NCI-H2081 treated with DMSO at 0.1 percent for 48 hours (cell line): ENCODE measurements at places on chromosomes 6 and 20.

GRCh38 chr6:105107207-105107606, 72.6 kb downstream of the POPDC3 start:
- DNase-seq = no peak

DNA sequence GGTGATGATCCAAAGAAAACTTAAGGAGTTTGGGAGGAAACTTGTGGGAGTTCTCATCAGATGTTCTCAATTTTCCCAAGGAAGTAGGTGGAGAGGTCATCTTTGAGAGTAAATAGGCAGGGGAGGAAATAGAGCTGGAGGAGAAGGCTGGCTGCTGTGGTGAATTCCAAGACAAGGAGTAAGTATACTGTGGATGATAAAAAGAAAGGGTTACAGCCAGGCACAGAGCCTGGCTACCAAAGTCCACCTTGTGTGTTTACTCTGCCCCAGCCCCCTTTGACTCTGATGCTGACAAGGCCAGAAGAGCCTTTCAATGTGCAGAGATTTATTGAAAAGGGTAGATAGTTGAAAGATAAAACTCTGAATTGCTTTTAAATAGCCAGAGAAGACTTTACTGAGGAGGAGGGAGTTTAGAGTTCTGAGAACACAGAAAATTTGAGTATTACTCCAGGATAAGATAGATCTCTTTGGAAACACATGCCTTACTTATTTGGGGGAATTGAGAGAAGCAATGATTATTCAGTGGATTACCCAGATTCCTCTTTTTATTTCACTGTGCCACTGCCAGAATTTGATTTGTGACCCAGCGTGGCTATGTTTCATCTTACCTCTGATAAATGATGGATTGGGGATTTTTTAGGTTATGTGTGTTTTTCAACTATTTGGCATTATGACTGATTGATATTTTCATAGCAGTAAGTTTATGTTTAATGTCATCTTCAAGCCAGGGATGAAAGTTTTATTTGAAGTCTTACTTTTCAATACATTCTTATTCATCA, 182.6 kb upstream of the JAG1 start:
- DNase-seq = no peak

GRCh38 chr6:90217506-90218127, 79.0 kb downstream of the BACH2 start:
- DNase-seq = no peak

DNA sequence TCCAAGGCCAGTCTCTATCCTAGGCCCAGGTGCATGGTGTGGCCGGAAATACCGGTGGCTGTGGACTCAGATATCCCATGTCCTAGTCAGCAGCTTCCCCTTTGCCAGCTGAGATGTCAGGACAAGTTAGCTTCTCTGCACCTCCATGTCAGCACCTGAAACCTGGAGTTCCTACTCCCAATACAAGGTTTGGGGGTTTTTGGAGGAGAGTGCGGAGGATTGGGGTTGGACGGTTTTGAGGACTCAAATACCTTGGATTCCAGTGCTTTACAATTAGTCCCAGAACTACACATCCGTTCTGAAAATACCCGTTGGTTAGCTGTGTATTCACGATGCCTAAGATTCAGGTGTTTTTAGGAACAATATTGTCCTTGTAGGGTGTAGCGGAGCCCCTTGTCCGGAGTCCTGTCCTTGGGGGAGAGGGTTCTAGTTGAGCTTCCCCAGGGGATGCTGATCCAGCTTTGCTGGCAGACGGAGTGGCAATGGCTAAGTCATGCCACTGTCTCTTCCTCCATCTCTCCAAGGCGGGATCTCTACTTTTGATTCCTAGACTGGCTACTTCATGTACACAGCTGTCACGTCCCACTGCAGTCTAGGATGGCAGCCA, 45.0 kb downstream of the ADNP start:
- DNase-seq = no peak

- DNase-seq = no peak
Measured at GRCh38 chr20:34956041-34956458, 382 bp downstream of the MYH7B start.

GRCh38 chr6:167119670-167120582, 3.0 kb upstream of the CCR6 start:
- DNase-seq = no peak
